ENCODE measurements at places on chromosomes 11 and 22.

- no peak for DNase-seq
Measured at GRCh38 chr11:13009476-13009920, 382 bp downstream of the RASSF10 start.

DNA sequence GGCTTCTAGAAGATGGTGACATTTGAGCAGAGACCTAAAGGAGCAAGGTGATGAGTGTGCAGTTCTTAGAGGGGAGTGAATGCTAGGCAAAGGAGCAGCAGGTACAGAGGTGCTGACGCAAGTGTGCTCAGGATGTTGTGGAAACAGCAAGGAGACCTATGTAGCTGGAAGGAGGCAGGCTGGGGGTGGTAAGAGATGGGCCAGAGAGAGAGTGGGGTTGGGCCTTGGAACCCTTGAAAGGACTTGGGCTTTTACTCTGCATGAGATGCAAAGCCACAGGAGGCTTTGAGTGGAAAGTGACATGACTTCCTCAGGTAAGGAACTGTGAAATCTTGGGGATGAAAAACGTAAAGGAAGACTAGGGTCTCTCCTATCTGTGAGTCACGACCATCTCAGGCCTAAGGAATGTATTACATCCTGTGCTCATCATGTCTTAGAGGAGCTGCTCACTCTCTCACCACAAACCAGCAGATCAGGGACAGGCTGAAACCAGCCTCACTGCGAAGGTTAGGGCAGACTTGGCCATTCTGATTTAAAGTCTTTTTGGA, 65.4 kb downstream of the MICAL2 start:
- no peak for DNase-seq

DNA sequence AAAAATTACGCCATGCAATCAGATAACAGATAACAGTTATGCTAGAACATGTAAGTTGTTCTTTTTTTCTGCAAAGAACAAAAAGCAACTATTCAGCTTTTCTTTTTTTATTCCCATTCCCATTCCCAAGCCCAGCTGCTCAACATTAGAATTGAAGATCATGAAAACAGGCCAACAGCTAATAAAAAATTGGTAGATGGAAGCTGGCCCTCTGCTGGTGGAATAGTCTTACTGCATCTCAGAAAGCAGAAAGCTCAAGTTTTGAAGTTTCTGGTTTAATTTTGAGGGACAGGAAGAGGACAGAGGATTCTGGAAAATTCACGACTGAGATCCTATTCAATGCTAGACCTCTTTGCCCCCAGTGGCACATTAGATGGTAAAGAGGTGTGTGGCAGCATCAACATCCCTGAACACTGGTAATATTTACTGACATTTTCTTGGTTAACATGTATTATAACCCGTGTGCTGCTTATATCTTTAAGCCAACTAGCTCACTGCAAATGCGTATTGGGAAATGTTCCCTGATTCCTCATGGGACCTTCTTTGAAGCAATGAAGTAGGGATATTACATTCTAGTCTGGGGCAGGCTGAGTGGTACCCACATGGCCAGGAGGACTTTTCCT, 591.2 kb downstream of the OPCML start:
- DNase-seq = no peak

- no peak for DNase-seq
Measured at GRCh38 chr11:134483857-134484256, 71.8 kb upstream of the B3GAT1 start.

GRCh38 chr11:69718147-69718546, 14.3 kb upstream of the FGF19 start:
- peak; percentile 43 for DNase-seq

GRCh38 chr22:19805821-19806212, 45.2 kb downstream of the TBX1 start:
- DNase-seq = no peak

- DNase-seq = no peak
Measured at GRCh38 chr11:86517557-86517956, 142.9 kb downstream of the CCDC81 start.

DNA sequence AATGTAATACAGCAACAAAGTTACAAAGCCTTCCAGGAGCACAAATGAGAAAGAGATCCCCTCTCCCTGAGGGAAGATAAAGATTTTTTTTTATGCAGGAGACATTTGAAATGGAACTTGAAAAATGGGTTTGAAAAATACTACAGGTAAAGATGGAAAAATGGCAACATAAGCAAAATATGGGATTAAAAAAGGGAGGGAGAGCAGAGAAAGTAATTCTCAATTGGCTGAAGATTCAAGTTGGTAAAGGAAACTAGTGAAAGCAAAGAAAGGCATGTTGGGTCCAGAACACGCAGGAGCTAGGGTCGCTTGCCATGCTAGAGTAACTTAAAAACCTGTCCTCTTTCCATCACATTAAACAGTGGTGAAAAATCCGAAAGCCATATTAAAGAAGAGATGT, 1.5 kb downstream of the ZW10 start:
- DNase-seq = no peak

GRCh38 chr22:25027959-25028840, 75.7 kb downstream of the KIAA1671 start:
- DNase-seq = peak; percentile 16

DNA sequence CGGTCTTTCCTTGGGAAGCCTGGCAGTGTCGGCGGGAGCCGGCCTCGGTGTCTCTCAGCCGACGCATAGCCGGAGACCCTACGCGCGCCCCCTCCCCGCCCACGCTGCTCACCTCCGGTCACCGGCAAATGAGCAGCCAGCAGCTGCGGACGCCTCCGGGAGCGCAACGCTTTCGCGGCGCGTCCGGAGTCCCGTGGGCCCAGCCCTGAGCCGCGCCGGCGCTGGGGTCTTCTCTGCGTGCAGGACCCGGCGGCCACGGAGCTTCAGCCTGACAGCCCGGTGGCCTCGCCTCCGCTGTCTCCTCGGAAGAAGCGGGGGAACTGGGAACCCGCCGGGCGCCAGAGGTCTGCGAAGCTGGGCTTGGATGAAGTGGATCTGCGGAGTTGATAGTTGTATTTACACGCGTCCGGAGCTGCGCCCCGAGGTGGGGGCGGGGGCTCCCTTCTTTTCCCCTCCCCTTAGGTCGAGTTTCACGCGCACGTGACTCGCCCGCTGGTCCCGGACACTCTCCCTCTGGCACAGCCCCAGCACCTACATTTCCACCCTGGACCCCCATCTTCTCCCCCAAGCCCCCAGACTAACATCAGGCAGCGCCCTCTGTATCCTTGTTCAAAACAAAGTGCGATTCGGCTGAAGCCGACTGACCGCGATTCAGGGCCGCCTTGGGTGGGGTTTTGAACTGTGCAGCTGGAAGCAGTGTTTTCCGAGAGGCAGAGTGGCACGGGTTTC, at the start of gene SLC43A1:
Gene SLC43A1, minus strand, starts transcription at position 371 of the 729 bp plus-strand sequence. CDS start 1,591 bp downstream, outside the sequence.
- no peak for DNase-seq

DNA sequence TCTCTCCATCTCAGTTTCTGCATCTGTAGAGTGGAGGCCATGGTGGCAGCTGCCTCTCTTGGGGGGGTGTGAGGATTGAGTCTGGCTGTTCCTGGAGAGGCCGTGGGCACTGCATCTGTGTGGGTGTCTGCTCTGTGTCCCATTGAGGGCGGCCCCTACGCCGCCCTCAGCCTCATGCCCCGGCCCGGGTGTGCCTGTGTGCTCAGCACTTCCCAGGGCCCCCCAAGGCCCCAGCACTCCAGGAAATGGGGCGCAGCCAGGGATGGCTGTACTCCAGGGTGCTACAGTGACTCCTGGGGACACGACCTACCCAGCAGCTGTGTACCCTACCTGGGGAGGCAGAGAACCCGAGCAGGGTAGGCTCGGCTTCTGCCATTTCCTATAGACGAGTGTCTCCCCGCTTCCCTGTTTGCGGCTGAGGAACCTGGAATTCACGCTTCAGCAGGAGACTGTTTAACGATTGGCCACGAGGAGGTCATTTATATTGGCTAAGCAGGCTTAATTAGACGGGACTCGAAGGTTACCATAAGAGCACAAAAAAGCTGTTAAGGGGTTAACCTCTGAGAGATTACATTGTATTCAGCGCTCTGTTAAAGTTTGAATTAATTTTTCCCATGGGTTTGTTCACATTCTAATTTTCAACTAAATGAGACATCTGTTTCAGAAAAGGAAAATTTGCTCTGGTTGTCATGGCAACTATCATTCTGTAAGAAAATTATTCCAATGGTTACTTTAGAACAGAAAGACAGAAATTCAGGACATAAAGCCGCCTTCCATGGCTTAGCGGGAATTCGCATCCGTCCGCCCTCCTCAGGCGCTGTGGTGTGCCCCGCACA, 76.4 kb downstream of the MPPED1 start:
- no peak for DNase-seq

DNA sequence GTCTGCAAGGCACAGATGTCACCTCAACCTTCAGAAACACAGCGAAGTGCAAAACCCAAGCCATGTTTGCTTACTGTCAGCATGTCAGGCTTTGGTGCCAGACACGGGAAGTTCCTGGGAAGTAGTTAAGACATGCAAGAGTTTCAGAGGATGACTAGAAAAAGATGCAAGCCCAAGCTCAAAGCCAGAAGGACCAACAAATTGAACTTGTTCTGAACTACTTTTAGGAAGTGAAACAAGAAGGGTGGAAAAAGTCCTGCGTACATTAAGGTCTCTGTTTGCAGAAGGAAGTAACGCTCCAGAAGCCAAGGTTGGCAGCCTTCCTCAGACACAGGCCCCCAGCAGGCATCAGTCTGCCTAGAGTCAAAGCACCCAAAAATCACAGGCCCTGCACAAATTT, 2.6 kb downstream of the AP1B1 start:
- DNase-seq = no peak

DNA sequence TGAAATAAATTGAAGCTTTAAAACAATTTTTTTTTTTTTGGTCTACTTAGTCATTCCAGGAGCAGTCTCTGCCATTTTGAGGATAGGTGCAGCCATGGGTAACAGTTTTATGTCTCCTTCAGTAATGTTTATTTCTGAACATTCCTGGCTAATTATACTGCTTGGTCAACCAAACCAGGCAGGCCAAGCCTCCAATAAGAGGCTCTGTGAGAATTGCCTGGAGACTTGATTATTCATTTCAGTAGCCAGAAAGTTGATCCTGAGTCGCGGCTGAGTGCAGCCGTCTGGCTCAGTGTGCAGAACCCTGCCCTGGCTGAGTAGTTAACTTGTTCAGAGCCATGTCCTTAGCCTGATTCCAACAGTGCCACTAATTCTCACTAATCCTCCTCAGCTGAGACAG, 364.0 kb upstream of the FAT3 start:
- DNase-seq = no peak

DNA sequence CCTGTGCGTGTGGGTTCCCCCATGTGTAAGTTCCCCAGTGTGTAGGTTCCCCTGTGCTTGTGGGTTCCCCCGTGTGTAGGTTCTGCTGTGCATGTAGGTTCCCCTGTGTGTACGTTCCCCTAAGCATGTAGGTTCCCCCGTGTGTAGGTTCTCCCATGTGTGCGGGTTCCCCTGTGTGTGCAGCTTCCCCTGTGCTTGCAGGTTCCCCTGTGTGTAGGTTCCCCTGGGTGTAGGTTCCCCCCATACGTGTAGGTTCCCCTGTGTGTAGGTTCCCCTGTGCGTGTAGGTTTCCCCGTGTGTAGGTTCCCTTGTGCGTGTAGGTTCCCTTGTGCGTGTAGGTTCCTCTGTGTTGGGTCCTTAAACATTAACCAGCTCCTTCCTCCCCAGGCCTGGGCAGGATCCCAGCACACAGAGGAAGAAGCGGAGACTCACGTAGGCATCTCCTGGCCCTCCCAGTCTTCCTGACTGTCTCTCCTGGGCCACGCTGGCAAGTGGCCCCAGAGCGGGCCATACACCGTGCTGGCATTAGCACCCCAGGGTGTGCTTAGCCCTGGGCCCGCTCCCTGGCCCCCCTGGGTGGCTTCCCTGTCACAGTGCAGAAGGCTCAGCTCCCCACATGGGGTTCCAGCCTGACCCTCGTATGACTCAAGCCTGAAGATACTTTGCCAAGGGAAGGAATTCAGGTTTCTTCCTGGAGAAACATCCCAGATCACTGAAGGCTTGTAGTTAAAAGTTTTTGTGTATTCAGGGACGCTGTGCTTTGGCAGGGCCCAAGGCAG, 2.8 kb upstream of the GRAMD4 start:
- no peak for DNase-seq

DNA sequence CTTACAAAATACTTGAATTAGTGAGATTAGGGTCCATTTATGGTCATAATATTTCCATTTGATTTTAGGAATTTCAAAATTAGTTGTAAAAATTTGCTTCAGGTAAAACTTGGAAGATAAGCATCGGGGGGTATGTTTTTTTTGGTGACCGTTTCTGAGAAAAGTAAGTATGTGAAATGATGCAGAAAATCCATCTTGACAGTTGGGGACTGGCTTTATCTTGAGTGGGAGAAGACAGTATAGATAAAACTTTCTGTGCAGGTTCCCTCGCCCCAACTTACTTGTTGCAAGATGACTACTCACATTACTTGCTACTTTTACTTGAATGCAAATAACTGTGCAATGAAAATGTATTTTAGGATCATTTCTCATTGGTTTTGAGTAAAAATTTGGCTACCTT, 49.5 kb downstream of the DNAJC24 start:
- DNase-seq = no peak

GRCh38 chr11:45809456-45810395, 4.8 kb downstream of the SLC35C1 start:
- no peak for DNase-seq

DNA sequence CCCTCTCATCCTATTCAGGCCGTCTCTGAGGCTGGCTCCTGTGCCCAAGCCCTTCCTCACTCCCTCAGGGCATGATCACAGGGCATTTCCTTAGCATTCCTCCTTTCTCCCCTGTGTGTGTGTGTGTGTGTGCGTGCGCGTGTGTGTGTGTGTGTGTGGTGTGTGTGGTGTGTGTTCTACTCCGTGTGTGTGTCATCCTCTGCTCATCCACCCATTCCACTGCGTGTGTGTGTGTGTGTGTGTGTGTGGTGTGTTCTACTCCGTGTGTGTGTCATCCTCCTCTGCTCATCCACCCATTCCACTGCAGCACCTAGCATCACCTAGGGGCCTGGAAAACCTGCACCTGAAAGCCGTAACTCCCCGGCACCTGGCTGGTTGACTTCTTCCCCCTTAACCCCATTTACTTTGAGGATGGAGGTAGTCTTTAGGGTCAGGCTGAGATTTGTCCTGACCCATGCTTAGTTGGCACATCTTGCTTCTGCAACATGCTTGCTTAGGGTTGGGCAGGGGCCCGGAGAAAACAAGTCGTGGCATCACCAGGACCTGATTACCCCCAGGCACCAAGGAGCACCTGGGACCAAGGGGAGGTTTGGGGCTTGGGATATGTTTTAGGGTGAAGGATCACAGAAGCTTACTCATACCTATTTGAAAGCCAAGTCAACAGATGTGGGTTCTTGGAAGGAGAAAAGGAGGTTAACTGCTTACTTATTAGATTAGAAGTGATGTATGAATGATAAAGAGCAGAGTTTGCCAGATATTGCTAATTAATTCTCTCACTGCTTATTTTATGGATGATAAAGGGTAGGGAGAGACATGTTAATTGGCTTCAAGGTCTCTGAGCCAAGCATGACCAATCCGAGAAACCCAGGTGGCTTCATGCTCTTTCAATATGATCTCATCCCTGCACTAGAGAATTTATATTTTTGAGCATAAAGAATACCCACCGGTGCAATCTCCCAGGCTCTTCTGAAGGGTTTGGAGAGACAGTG, 18.9 kb downstream of the TIMP3 start:
- DNase-seq = no peak
